ENCODE measurements at places on chromosomes 1 and 21.

DNA sequence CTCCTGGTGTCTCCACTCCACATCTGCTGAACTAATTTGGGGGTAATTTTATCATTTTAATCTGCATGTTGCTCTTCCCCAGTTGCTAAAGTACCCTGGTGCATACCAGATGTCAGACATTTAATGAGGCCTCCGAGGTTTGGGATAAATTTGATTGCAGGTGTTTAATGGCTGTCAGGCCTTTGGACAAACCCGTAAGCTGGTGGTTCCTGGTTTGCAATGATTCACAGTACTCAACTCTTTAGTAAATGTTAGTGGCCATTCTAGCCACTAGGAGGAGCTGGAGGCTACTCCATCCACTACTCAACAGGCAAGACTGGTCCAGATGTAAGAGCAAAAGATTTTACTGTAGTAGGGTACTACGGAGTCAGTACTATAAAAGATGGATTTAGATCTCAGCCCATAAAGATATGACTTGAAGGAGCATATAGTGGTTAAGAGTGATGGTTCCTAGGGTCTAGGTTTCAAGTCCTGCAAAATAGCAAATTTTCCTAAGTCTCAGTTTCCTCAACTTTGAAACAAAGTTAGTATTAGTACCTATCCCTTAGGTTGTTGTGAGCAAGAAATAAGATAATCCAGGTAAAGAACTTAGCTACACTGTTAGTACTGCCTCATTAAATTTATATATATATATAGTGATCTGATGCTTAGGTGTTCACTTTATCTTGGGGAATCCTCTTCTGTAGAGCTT lies 132.8 kb downstream of the SNX7 start:
- DNase-seq, result peak; percentile 24

DNA sequence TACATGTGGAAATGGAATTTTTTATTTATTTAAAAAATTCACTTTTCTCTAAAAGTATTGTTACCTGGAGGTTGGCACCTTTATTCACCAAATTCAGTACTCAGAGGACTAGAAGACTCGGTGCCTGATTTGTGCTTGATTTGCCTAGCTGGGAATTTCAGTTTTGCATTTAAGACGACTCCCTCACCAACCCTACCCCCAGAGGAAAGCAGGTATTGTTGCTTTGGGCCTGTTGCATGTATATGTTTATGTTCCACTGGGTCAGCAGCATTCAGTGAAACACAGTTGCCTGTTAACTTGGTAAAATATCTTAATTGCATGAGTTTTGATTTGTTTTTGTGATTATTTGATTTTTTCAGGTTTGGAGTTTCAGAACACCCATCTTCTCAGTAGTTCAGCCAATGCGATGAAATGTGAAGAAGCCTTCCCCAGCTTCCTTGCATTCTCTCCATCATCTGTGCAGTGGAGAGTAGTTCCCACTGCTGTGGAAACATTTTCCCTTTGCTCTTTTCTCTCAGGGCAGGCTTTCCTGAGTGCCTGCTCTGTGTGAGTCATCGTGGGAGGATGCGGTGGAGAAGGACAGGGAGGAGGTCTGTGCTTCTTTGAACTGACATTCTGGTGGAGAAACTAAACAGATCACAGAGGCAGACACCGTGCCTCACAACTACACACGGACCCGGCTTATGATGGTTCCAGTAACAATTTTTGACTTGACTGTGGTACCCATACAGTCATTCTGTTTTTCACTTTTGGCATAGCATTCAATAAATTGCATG lies 6.4 kb downstream of the ADARB1 start:
- no peak for DNase-seq

DNA sequence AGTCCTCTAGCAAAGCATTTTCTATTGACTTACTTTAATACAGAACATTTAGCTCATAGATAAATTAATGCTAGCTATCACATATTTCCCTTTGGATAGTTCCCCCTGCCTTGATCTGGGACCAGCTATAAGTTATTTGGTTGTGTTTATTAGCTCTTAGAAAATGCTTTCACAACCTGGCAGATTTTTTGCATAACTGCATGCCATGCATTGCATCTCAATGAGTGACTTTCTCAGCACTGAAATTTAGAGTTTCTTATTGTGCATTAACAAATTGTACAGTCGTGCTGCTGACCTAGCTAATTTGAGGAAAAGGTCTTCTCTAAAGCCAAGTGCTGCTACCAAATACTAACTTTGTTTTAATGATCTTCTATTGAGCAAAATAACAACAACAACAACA lies 164.8 kb downstream of the PLPPR5 start:
- DNase-seq, result no peak

DNA sequence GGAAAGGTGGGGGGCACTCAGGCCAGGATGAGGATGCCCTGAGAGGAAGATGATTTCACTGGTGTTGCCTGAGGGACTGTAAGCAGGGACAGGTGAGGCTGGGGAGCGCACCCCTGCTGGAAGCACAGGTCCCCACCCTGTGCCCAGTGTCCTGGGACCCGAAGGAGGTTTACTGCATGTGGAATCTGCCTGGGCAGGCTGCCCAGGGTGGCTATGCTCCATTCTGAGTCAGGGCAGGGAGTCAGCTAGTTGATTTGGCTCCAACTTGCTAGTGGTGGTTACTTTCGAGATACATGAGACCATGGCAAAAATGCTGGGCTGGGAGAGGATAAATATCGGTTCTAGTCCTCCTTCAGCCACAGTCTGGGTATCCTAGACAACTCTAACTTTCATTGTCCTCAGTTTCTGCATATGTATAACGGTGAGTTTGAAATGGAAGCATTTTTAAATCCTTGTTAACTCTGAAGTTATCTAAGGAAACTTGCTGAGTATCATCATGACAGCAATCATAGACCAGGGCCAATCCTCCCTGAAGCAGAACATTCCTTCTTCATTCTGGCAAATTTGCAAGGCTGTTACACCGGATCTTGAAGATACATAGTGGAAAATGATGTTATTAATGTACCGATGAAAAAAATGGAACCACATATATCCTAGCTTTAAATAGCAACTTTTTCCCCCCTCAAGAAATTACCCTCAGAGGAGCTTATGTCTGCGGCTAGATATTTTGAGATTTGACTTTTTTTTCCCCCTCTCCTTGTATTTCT lies 7.7 kb downstream of the TLR5 start:
- no peak for DNase-seq

GRCh38 chr1:84430546-84430945 lies 32.3 kb downstream of the DNASE2B start:
- DNase-seq, result no peak

All from neural crest cell (in vitro differentiated cells).